HCT116 (cell line): ENCODE measurements at places on chromosomes 3 and 15. TPM values are rescaled to one million over a fixed set of nuclear protein-coding genes. Genes with fewer than 3 reads are reported as not detected.
A peak's percentile ranks its signal among the peaks of the same experiment; 100 is the strongest.

DNA sequence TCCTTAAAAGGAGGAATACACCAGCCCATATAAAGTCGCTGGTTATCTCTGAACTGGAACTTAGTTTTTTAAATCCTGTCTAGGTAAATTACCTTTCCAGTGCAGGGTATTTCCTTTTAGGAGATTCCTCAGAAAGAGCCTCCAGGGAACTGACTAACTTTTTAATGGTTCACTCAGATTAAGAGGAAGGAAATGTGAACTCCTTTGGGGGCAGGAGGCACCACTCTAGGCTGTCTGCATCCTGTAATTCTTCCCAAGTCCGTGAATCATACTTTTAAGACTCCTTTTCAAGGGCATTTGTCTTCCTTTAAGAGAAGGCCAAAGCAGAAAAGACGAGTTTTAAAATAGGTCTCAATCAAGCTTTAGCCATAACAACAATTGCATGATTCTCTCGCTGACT is 871.2 kb upstream of the NR2F2 start:
- H3K4me3 ChIP-seq: no peak overlapping the region
- no peaks in the 10 kb centered on the region for H3K4me1 ChIP-seq
- no peaks in the 10 kb centered on the region for H3K36me3 ChIP-seq
- H3K27me3 ChIP-seq: no peaks in the 10 kb centered on the region
- DNase-seq: no peak
- H3K27ac ChIP-seq: no peak overlapping the region

- no peak overlapping the region for H3K27ac ChIP-seq
- no peaks in the 10 kb centered on the region for H3K27me3 ChIP-seq
- peak; percentile 24 for DNase-seq
- H3K4me3 ChIP-seq: no peak overlapping the region
- H3K36me3 ChIP-seq: no peaks in the 10 kb centered on the region
- H3K4me1 ChIP-seq: no peaks in the 10 kb centered on the region
Observed at GRCh38 chr3:118863731-118864322, 170.8 kb downstream of the IGSF11 start.

DNA sequence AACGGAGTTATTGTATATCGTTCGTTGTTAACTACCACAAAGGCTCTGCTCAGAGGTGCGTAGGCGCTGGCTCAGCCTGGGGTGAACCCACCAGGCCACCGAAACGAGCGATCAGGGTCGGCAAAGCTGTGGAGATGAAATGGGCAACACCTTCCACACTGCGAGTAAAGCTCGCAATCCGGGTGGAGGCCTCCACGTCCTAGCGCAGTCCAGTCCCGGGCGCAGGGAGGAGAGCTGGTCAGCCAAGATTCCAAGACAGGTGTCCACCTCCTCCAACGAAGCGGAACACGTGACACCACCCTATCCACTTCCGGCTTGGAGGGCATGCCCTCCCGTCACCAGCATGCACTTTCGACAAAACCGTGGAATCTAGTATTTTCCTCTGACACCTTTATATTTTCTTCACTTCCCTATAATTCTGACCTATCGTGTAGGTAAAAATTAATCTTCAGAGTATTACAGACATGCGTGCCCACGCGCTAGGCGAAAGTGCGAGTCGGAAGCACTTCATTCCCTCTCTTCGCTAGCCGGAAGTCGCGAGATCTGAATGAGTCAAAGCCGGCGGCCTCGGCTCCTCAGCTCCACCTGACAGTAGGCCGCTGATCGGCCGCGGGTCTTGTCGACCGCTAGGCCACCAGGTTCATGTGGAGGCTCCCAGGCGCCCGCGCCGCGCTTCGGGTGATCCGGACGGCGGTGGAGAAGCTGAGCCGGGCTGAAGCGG is at the start of gene PDE12:
TSS of gene PDE12 (plus strand) at position 537 of the 721 bp plus-strand sequence. CDS start at position 643, 106 bp downstream.
- H3K4me3 ChIP-seq: peak within 1 kb of the TSS; percentile 91
- H3K27me3 ChIP-seq: no peaks in the 10 kb centered on the region
- DNase-seq: peak; percentile 90
- H3K27ac ChIP-seq: peak within 1 kb of the TSS; percentile 59
- H3K36me3 ChIP-seq: peaks cover 12% of the 10 kb centered on the region

The CNTN3 gene
- total RNA-seq: not detected
